ENCODE measurements at places on chromosomes 1 and 21. TPM values are rescaled to one million over a fixed set of nuclear protein-coding genes. Genes with fewer than 3 reads are reported as not detected.

CENPF gene
- total RNA-seq = 29.5 TPM

IL22RA1 gene
- total RNA-seq = not detected

AMY1A gene
- not detected for total RNA-seq

C8A gene
- not detected for total RNA-seq

RHD gene
- total RNA-seq = not detected

PADI2 gene
- under 0.01 TPM for total RNA-seq

PEX14 gene
- 9.7 TPM for total RNA-seq

TMIGD3 gene
- not detected for total RNA-seq

THEM5 gene
- not detected for total RNA-seq

PRAMEF18 gene
- not detected for total RNA-seq

C1orf226 gene
- 0.32 TPM for total RNA-seq

TNFRSF4 gene
- total RNA-seq = 2.1 TPM

RPS6KC1 gene
- 13.4 TPM for total RNA-seq

TNFSF18 gene
- 96.4 TPM for total RNA-seq

DOP1B gene
- total RNA-seq = 6.3 TPM

ZNF593OS gene
- total RNA-seq = not detected

ALX3 gene
- not detected for total RNA-seq

KRTAP20-1 gene
- total RNA-seq = not detected

NUAK2 gene
- total RNA-seq = 2.9 TPM

CYP4A22 gene
- not detected for total RNA-seq

PRKAA2 gene
- 2.5 TPM for total RNA-seq

BATF3 gene
- 1.0 TPM for total RNA-seq

FCER1G gene
- total RNA-seq = not detected

GSTM5 gene
- total RNA-seq = not detected

SELENBP1 gene
- total RNA-seq = 2.4 TPM

CFAP126 gene
- total RNA-seq = not detected

NCAM2 gene
- total RNA-seq = 5.8 TPM

CD1B gene
- not detected for total RNA-seq

SPRR2A gene
- not detected for total RNA-seq

SH3BGR gene
- total RNA-seq = 0.44 TPM

KCNQ4 gene
- not detected for total RNA-seq

EXO5 gene
- total RNA-seq = 9.0 TPM

AKT3 gene
- 42.6 TPM for total RNA-seq

COL9A2 gene
- total RNA-seq = 0.16 TPM

LCE2A gene
- not detected for total RNA-seq

ZBTB8A gene
- 4.7 TPM for total RNA-seq

CACNA1E gene
- total RNA-seq = not detected

OR6N1 gene
- total RNA-seq = not detected

Data from bladder microvascular endothelial cell (primary cell).